ENCODE measurements at places on chromosomes 2 and 18. TPM values are rescaled to one million over a fixed set of nuclear protein-coding genes. Genes with fewer than 3 reads are reported as not detected.

The DARS1 gene
- 54.5 TPM for total RNA-seq

The SATB2 gene
- total RNA-seq, result 4.5 TPM

The FAM117B gene
- total RNA-seq, result 1.2 TPM

The NEB gene
- total RNA-seq, result 0.30 TPM

The MAP3K19 gene
- total RNA-seq, result not detected

The EHD3 gene
- 4.4 TPM for total RNA-seq

The LOXL3 gene
- total RNA-seq, result 0.94 TPM

The FNDC4 gene
- total RNA-seq, result 20.3 TPM

The CREG2 gene
- total RNA-seq, result 0.27 TPM

The ZNF521 gene
- 18.1 TPM for total RNA-seq

The PROC gene
- total RNA-seq, result not detected

The SCN3A gene
- 0.98 TPM for total RNA-seq

Data from mammary microvascular endothelial cell (primary cell).